ENCODE measurements at places on chromosomes 13 and 19. TPM values are rescaled to one million over a fixed set of nuclear protein-coding genes. Genes with fewer than 3 reads are reported as not detected.

GRCh38 chr13:22111961-22112360 lies 441.1 kb downstream of the FGF9 start:
- no peaks in the 10 kb centered on the region for H3K27me3 ChIP-seq
- DNase-seq: no peak
- H3K36me3 ChIP-seq: no peaks in the 10 kb centered on the region
- no peak overlapping the region for H3K27ac ChIP-seq

DNA sequence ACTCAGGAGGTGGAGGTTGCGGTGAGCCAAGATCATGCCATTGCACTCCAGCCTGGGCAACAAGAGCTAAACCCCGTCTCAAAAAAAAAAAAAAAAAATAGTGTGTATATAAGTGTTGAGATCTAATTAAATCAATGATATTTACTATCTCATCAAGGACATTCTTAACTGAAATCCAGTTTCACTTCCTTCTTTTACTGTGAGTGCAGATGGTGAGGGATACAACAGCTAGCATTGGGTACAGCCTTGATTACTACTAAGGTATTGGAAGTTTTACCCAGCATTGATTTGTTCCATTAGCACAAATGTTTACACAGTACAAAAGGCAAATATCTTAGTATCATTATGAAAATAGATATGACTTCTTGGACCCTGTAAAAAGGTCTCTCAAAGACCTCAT lies 546.6 kb downstream of the KCTD12 start:
- H3K36me3 ChIP-seq: peaks cover 7% of the 10 kb centered on the region
- DNase-seq: no peak
- H3K4me1 ChIP-seq: peaks cover 2% of the 10 kb centered on the region

GRCh38 chr19:10565028-10565566 lies 713 bp downstream of the KRI1 start:
- peaks cover 39% of the 10 kb centered on the region for H3K4me1 ChIP-seq
- no peaks in the 10 kb centered on the region for H3K27me3 ChIP-seq
- H3K36me3 ChIP-seq: peaks cover 2% of the 10 kb centered on the region
- DNase-seq: no peak
- peak overlapping the region; percentile 86 for H3K4me3 ChIP-seq

DNA sequence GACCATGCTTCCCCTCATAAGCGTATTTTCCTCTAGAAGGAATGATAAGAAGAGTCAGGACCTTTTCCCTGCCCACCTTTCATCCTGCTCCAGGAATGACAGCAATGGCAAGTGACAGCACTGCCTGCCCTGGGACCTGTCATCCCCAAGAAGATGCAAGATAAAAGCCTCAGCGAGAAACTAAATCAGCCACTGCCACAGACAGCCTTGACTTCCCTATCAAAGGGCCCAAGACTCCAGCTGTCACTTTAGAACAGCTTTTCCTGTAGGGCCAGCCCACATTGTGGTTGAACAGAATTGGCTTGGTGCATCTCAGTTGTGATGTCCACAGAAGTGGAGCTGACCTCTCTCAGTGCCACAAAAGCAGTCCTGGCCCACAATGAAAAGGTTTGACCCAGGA lies 1.1 kb downstream of the RAB8A start:
- DNase-seq: no peak
- peak overlapping the region; percentile 88 for H3K4me3 ChIP-seq
- no peaks in the 10 kb centered on the region for H3K36me3 ChIP-seq
- no peaks in the 10 kb centered on the region for H3K27me3 ChIP-seq

DNA sequence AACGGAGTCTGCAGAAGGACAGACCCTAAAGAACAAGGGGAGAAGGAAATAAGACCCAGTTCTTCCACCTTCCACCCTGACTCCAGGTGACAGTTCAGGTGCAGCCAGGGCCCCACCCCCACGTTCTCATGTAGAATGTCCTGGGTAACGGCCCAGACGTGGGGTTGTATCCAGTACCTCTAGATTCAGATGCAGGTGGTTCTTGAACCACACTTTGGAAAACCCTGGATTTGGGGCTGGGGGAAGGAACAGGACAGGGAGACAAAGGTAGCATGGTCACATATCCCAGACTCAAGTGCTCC lies 2.2 kb downstream of the DMPK start:
- no peak overlapping the region for H3K27ac ChIP-seq
- no peaks in the 10 kb centered on the region for H3K27me3 ChIP-seq
- peak overlapping the region; percentile 88 for H3K4me3 ChIP-seq
- H3K4me1 ChIP-seq: peaks cover 47% of the 10 kb centered on the region

GRCh38 chr13:90142251-90142650 lies 1205.2 kb upstream of the MIR17HG start:
- H3K27ac ChIP-seq: no peak overlapping the region
- no peak for DNase-seq
- no peaks in the 10 kb centered on the region for H3K4me1 ChIP-seq
- no peak overlapping the region for H3K4me3 ChIP-seq

DNA sequence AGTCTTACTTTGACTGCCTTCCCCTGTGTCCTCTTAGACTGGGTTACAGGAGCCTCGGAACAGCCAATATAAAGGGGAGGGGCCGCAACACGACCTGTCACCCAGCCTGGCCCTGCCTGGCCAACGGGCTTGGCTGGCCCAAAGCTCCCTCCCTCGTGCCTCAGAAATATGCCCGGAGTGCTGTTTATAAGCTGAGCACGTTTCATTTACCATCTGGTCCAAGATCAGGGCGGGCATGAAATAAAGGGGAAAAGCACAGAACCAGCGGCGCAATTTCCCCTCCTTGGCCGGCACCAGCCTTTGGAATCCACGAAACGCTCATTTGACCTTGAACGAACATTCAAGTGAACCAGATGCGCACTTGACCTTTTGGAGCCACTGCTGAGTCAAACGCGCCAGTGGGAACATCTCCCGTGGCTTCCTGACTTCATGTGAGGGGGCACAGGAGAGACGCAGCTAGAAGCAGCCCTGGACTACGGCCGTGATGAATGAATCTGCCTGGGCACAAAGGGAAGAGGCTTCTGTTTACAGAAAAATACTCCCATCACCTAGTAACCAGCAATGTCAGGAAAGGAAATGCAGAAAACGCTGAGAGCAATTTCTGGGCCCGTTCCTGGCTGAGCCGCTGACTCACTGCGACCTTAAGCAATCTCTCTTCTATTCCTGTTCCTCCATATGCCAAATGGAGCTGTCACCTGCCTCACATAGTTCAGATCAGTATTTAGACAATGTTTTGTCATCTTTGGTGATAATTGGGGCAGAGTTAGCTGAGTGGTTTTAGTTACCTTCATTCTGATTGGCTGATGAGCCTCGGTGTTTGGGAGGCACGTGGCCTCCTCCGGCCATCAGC lies 53.3 kb downstream of the RFX2 start:
- peak overlapping the region; percentile 95 for H3K27ac ChIP-seq
- H3K4me3 ChIP-seq: no peak overlapping the region
- peak; percentile 49 for DNase-seq
- H3K4me1 ChIP-seq: peaks cover 42% of the 10 kb centered on the region
- H3K36me3 ChIP-seq: no peaks in the 10 kb centered on the region
- no peaks in the 10 kb centered on the region for H3K27me3 ChIP-seq

- H3K4me3 ChIP-seq: peak within 1 kb of the TSS; percentile 63
- no peak for DNase-seq
- H3K36me3 ChIP-seq: no peaks in the 10 kb centered on the region
These were observed at the start of gene STAP2 for GRCh38 chr19:4338441-4339355. Gene STAP2, minus strand, starts transcription at chr19:4338827. Its CDS starts 74 bp downstream, at chr19:4338753.

DNA sequence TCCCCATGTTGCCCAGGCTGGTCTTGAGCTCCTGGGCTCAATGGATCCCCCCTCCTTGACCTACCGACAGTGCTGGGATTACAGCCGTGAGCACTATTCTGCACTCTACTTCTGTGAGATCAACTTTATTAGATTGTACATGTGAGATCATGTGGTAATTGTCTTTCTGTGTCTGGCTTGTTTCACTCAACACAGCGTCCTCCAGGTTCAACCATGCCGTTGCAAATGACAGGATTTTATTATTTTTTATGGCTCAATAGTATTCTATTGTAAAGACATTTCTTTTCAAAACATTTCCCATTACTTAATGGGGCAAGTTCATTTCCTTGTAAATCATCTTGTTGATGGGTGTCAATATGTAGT lies 1.5 kb upstream of the OBI1 start:
- H3K36me3 ChIP-seq: no peaks in the 10 kb centered on the region
- no peak overlapping the region for H3K27ac ChIP-seq
- H3K27me3 ChIP-seq: peaks cover 4% of the 10 kb centered on the region
- H3K4me3 ChIP-seq: no peak overlapping the region

GRCh38 chr19:33132021-33132420 lies at the start of gene WDR88:
Gene WDR88, plus strand, starts transcription at chr19:33132114. Its CDS starts 56 bp downstream, at chr19:33132170.
- no peak within 1 kb of the TSS for H3K27ac ChIP-seq

DNA sequence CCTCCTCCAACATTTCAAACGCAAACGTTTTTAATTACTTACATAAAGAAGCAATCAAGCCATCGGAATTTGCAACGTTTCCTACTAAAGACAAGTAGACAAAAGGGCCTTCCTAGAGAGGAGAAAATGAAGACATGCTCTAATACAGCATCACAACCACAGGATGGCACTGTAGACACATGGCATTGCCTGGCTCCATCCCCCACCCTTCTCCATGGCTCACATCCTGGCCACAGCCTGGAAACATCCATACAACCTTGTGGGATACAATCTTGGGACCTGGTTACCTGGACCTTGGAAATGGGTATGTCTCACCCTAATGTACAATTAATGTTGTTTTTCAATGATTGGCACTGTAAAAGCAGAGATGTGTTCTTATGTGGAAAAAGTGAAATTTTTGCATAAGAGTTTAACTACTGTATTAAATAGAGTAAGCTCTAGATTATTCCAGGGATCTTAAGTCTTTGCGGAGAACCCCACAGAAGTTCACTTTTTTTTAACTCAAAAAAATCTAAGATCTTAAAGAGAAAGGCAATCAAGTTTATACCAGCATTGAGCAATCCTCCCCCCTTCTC lies 21.5 kb downstream of the EBPL start:
- H3K36me3 ChIP-seq: peaks cover 5% of the 10 kb centered on the region
- no peak overlapping the region for H3K27ac ChIP-seq
- DNase-seq: no peak
- H3K27me3 ChIP-seq: no peaks in the 10 kb centered on the region

DNA sequence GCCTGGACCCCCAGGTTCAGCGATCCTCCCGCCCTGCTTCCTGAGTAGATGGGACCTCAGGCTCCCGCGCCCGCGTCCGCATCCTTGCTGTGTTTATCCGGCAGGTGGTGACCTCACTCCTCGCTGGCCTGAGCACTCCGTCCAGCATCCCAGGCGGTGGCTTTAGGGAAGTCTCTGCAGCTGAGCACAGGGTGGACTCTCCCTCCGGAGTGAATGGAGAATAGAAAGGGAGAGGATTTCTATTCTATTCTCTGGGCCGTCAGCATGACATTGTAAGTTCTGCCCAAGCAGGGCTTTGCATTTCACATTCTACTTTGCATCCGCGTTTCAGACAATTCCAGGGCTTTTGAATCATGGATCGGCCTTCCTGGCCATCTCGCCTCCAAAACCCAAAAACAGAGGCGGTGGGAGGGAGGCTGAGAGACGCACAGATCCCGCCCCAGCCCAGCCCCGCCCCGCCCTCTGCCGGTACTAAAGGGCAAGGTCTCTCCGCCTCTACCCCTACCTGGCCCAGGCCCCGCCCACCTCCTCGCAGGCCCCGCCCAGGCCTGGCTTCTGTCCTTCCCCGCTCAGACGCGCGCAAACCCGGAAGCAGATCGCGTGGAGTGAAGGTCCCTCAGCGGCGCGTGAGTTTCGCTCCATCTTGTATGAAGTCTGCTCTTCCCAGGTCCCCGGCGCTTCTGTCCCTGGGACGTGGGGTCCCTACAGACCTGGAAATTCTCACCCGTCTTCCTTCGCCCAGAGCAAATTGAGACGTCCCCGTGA lies at the start of gene ZNF525:
ZNF525 (plus strand) TSS at position 572 of the 765 bp plus-strand sequence. CDS start 6,577 bp downstream, outside the sequence.
- H3K4me3 ChIP-seq: peak within 1 kb of the TSS; percentile 92
- H3K4me1 ChIP-seq: peaks cover 18% of the 10 kb centered on the region
- peak within 1 kb of the TSS; percentile 83 for H3K27ac ChIP-seq
- no peaks in the 10 kb centered on the region for H3K27me3 ChIP-seq
- peaks cover 2% of the 10 kb centered on the region for H3K36me3 ChIP-seq

The SLITRK1 gene
- 0.05 TPM for total RNA-seq

The A1BG gene
- 50.2 TPM for total RNA-seq

The ARID3A gene
- total RNA-seq: 10.0 TPM

The FFAR3 gene
- not detected for total RNA-seq

The C19orf33 gene
- 2.0 TPM for total RNA-seq
